ENCODE measurements at places on chromosomes 5 and 9.

DNA sequence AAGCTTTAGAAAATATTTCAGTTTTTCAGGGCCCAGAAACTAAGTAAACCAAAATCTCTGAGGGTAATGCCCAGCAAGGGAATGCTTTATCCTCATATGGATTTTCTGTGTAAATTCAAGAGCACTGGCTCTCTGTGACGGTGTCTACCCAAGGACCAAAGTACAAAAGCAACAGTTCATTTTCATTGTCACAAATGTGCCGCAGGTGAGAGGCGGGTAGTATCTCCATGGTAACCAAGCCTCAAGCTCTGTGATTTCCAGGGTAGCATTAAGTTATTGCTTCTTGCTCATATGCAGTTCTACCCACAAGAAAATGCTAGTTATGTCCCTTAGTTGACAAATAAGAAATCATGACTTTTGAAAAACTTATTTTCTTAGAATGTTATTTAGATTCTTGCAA lies 164.3 kb downstream of the MTRR start:
- no peak for DNase-seq

DNA sequence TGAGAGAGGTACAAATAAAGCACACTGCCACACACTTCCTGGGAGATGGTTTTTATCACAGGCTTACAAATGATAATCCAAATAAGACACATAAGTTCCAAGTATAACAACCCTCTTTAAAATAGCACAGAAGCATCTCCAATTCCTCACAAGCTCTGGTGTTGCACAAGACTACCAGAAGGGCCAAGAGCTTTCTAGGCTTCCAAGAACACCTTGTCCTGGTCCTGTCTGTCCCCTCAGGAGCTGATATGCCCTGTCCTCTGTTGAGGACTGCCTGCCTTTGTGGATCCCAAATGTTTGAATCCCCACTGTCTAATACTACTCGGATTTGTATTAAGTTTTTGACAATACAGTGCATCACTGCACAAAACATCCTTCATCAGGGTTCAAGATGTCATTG lies 110.1 kb downstream of the SPOCK1 start:
- DNase-seq = no peak

GRCh38 chr5:36685631-36686288 lies 79.4 kb downstream of the SLC1A3 start:
- peak; percentile 71 for DNase-seq

DNA sequence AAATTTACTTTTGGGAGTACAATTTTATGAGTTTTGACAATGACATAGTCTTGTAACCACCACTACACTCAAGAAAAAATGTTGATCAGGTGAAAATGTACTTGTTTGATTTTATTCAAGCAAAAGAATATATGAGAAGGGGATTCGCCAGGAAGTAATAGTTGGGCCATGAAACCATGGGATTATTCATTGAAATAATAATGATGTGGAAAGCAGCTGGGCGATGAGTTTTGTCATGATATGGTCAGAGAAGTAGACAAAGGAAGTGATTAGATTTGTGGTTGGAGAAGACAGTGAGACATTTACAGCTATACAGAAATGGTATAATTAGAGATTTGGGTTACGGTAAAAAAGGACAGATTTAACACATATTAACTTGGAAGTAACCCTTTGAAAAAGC lies 11.2 kb downstream of the HMGCR start:
- no peak for DNase-seq

- DNase-seq = no peak
Measured at GRCh38 chr5:172870715-172871461, 36.8 kb downstream of the ERGIC1 start.

DNA sequence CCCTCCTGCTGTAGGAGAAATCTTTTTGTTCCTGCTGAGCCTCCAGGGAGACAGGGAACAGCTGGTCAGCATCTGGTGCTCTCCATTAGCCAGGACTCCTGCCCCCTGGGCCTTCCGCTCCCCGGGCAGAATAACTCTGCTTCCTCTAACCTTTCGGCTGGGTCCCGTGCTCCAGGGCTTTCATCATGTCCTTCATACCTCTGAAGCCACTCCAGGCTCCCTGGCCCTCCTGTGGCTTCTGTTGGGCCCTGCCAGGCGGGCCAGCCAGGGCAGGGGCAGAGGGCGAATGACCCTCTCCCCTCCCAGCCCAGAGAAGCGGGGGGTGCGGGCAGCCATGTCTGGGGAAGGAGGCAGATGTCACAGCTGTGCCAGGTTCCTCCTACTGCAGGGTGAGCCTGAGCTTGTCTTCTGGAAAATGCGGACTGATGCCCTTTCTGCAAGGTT lies 81.7 kb upstream of the LMX1B start:
- DNase-seq = peak; percentile 21

DNA sequence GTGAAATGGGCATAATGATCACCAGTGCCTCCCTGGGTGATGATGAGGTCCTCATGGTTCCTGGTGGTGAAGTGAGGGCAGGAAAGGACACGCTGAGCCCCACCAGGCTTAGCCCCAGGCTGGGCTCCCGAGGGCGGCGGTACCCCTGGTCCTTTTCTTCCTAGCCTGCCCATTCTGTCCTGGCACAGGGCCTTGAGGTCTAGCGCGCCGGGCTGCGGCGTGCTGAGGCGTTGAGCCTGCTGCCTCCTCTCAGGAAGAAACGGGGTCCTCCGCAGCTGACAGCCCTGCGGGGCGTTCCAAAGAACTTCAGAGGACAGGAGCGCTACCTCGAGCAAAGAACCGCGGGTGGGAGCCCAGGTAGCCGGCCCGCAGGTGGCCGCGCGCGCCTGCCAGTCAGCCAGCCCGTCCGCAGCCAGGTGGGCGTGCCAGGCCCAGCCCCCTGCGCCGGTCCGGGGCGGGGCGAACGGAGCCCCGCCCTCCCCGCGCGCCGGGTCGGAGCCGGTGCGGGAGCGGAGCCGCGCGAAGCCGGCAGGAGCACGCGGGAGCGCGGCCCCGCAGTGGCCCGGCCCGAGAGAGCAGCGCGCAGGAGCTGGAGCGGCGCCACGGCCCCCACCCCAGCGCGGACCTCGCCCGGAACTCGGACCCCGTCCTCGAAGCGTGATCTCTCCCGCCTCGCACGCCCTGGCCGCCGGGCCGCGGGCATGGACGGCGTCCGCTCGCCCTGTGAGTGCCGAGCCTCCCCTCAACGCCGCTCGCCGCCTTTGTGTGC lies at the start of gene WNK2:
TSS of gene WNK2 (plus strand) at position 477 of the 769 bp plus-strand sequence. CDS start 791 bp downstream, outside the sequence.
- DNase-seq = no peak

- DNase-seq = no peak
Measured at GRCh38 chr9:127106466-127106855, 16.0 kb downstream of the ANGPTL2 start.

DNA sequence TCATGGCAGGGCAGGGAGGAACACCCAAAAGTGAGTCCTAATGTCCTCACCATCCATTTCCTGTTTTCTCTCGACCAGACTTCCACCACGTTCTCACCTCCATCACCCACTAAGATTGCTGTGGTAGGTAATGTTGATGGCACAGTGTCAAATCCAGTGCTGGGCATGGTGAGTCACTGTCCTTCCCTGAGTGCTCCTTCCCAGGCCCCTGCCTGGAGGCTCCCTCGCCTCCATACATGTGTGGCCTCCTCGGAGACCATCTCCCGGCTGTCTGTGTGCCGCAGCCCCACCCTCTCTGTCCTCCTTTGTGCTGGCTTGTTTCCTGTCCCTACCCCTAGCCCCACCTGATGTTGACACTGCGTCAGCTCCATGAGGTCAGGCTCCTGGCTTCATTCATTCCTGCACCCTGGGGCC lies 177.5 kb downstream of the SYK start:
- DNase-seq = no peak

- DNase-seq = peak; percentile 93
Measured at GRCh38 chr5:86880785-86881492, 263.2 kb downstream of the COX7C start.

Data from fibroblast of pulmonary artery (primary cell).